ENCODE measurements at places on chromosomes 12 and 14.

DNA sequence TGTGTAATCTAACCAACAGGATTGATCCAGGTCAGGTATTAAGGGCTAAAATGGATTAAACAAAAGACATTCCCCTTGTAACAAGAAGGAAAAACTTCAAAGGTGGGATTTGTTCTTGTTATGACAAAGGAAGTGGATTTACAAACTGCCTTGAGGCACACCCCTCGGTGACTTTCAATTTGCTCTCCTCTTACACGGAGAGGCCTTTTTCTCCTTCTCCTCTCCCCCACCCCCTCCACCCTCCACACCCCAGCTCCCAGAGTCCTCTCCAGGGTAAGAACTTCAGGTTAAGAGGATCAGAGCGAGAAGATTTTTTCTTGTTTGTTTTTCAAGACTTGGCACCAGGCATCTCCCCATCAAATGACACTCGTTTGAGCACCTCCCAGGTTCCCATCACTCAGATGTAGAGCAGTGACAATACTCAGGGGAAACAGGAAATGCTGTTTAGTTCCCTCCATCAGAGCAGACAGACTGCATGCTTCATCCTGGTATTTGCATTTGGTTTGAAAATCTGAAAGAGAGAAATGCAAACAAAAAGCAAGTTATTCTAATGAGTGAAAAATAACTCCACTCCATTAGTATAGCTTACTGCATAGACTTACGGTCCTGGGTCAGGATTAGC lies 77.6 kb upstream of the TMEM260 start:
- no peak for DNase-seq

DNA sequence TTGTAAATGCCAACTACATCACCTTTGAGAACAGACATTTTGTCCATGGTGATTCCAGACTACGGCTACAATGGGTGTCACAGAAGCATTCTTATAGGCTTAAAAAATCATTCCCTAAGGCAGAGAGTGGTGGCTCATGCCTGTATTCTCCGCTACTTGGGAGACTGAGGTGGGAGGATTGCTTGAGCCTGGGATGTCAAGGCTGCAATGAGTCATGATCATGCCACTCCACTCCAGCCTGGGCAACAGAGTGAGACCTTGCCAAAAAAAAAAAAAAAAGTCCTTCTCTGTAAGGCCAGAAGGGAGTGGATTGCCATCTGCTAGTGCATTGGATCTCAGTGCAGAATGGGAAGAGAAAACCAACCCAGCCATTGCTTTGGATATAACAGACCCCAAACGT lies 522.5 kb downstream of the VRK1 start:
- no peak for DNase-seq

GRCh38 chr12:88805692-88806091 lies 225.4 kb upstream of the KITLG start:
- DNase-seq, result no peak

DNA sequence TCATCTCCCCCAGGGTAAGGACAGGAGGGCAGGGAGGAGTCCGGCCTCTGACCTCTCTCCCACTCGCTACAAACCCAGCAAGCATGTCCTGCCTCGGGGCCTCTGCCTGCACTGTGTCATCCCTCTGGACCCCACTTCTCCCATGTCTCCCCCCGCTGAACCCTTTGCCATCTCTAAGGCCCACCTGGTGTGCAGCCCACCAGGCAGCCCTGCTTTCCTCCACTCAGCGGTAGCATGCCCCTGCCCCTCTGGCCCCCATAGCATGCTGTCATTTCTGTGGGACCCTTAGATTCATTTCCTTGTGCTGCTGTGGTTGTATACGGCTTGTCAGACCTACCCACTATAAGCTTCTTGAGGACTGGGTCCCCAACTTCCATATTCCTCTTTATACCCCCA lies 17.7 kb downstream of the PAPLN start:
- no peak for DNase-seq

DNA sequence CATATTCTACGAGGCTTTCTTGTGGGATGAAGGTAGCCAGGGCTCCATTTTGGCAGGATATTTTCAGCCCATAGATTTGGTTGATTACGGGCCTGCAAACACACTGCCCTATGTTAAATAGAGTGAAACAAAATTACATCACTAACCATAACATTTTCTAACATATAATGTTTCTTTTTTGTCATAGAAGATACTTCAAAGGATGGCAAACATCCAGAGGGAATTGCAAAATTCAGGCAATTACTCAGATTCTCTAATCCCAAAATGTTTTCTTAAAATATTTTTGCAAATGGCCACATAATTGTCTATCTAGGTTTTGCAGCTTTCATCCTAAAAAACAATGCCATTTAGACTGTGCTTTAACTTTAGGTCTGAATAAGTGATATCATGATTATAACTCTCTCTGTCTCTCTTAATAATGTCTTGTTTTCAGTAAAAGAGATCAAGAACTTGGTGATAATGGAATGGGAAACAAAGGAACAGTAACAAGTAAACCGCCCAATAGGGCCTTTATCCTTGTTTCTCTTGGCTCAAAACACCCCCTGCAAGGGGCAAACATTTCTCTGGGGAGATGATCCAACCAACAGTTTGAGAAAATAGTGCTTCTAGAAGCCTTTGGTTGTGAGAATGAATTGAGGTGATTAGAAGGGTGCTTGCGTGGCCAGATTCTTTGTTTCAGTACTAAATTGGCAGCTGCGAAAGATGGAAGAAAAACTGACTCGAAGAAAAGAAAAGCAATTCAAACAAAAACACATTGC lies 54.4 kb upstream of the BTG1 start:
- DNase-seq, result no peak

GRCh38 chr14:88599761-88600439 lies 37.1 kb downstream of the ZC3H14 start:
- DNase-seq, result no peak

DNA sequence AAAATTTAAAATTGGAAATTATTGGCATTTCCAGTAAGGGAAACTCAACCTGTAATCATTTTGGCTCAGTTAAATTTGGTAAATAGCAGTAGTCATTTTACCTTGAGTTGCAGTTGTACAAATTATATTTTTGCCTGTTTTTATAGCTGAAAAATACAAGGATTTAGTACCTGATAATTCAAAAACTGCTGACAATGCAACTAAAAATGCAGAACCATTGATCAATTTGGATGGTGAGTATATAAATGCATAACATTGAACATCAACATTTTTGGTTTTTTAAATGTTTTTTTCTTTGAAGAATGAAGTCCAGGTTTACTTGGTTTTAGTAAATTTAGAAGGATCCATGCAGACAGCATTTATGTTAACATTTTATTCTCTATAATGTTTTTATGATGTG lies 9.0 kb downstream of the RTRAF start:
- no peak for DNase-seq

- no peak for DNase-seq
Observed at GRCh38 chr14:85556267-85556666, 26.3 kb downstream of the FLRT2 start.

GRCh38 chr14:32625211-32625610 lies 296.1 kb downstream of the AKAP6 start:
- DNase-seq, result no peak

DNA sequence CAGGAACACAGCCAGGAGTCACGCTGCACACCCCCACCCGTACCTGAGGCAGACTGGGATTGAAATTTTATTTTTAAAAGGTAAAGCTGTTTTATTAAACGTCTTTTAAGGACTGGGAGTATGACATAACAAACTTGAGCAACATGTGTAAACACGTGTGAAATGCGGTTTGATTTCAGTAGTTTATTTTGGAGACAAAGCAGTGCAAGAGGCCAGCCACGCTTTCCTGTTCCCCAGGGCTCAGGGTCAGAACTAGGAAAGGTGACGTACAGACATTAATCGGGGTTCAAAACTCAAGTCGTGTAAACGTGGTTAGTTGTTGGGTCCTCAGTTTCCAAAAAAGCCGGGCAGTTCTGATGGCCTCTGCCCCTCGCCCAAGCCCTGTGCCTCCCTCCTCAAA lies 16.7 kb downstream of the CHGA start:
- no peak for DNase-seq

GRCh38 chr14:84465880-84466279 lies 1064.1 kb upstream of the FLRT2 start:
- no peak for DNase-seq

DNA sequence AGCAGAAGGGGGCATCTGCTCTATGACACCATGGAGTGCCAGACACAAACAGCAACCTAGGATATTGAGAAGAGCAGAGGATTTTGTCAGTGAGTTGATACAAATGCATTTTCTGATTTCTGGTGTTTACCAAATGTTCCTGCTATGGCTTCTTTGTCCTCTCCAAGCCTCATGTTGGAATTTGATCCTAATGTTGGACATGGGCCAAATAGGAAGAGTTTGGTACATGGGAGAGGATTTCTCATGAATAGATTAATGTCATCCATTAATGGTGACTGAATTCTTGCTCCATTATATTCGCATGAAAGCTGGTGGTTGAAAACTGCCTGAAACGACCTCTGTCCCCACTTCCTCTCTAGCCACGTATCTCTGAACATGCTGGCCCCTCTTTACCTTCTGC lies 1002.2 kb upstream of the FLRT2 start:
- DNase-seq, result no peak

DNA sequence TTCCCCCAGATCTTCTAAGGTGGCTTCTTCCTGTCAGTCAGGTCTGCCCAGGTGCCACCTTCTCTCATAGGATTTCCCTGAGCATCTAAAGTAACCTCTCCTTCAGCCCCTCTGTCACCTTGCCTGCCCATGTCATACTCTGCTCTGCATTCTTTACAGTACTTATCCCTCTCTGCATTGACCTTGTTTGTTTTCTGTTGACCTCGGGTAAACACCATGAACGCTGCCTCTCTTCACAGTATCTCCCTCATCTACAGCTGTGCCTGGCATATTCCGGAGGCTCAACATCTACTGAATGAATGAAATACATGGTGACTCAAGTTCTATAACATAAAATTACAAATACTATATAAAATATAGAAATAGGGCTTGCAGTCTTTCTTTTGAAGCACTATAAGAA lies 10.1 kb upstream of the PPM1A start:
- no peak for DNase-seq

GRCh38 chr12:108332791-108333382 lies 6.2 kb downstream of the CMKLR1 start:
- DNase-seq, result no peak

GRCh38 chr14:77268989-77269600 lies 1.9 kb downstream of the NGB start:
- no peak for DNase-seq

GRCh38 chr12:93908846-93909567 lies 231.8 kb downstream of the CRADD start:
- no peak for DNase-seq

GRCh38 chr12:1130164-1130563 lies 139.1 kb downstream of the ERC1 start:
- DNase-seq, result no peak

GRCh38 chr14:71264260-71264659 lies 357.0 kb downstream of the PCNX1 start:
- DNase-seq, result no peak

- DNase-seq, result no peak
Observed at GRCh38 chr14:99790201-99790977, 2.8 kb upstream of the EML1 start.

DNA sequence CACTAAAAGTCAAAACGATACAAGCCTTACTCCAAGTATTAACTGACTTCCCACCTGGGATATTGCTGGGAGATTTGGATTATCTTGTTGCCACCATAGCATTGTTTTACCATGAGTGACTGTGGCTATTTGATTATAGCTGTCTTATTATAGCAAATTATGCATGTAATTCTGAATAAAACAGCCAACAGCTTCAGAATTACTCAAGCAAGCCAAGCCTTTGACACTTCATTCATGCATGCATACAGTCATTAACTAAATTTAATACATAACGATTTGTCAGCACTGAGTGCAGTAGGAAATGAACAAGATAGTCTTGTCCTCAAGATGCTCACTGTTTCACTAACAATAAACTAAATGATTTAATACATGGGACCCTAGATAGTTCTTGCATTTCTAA lies 133.0 kb upstream of the FRMD6 start:
- DNase-seq, result no peak

DNA sequence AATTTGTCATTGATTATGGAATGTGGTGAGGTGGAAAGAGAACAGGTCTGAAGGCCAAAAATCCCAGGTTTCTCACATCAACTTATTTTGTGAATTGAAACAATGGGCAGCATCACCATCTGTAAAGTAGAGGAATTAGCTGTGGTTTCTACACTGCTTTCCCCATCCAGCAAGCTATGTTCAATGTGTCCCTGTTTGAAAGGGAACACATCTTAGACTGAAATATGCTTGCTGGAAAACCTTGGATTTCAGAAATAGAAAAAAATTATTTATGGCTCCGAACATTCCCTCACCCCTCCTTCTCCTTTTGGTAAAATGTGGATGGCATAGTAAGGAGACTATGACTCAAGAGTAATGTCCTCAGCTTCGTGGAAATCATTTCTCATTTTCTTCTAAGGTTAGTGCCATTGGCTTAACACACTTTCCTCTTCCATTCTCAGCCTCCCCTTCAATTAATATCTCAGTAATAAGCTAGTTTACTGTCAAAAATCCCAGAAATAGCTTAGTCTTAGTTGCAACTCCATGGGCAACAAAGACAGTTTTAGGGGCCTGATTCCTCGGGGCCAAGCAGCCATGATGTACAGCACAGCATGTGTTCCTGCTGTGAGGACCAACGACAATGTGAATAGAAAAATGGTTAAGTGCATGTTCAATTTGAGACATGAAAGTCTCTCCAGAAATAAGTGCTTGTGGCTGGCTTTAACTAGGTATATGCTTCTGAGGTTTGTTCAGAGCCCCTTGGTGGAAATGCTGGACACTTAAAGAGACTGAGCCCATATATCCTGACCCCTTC lies 205.8 kb upstream of the SLC38A2 start:
- no peak for DNase-seq

DNA sequence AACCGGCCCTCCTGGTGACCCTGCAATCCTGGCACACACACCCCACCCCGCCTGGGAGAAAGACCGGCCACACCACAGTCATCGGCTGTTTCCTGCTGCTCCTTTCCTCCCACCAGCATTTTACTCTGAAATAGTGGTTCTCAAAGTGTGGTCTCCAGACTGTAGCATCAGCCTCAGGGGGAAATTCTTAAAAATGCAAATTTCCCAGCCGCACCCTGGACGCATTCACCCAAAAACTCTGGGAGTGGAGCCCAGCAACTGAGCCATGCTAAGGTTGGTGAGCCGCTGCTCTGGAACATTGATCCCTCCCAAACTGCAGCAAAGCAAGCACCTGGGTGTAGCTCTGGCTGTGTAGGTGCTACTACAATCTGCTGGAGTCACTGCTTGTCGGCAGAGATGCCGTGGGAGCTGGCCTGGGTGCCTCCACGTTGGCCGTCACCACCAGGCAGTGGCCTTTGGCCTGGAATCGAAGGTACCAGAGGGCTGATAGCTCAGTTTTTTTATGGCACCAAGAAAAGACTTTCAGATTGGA lies 38.4 kb upstream of the BCL2L14 start:
- DNase-seq, result no peak

Measured in T-helper 2 cell (primary cell).